ENCODE measurements at places on chromosomes 4 and X. TPM values are rescaled to one million over a fixed set of nuclear protein-coding genes. Genes with fewer than 3 reads are reported as not detected.

The FBXL5 gene
- 56.0 TPM for total RNA-seq

The NALF2 gene
- total RNA-seq: 0.13 TPM

The UGT2A3 gene
- not detected for total RNA-seq

The BEND2 gene
- total RNA-seq: not detected

The BEND4 gene
- 0.26 TPM for total RNA-seq

The GABRG1 gene
- not detected for total RNA-seq

GRCh38 chr4:76658231-76659102, 223.4 kb downstream of the SHROOM3 start:
- no peak for DNase-seq

DNA sequence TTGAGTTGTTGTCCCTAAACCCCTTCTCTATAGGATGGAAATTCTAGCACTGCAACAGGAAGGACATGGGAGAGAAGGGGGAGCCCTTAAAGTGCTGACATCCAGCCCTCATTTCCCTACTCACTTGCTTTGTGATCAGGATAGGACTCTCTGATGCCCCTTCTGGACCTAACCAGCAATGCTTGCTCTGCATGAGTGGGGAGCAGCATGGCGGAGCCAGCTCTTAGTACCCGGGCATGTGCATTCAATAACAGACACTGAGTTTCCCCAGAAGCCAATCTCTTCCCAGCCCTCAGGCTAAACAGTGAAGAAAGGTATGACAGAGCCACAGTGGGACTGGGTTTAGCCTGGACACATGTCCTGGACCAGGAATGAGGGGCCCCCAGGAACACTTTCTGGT, 14.0 kb downstream of the SOD3 start:
- DNase-seq: no peak

DNA sequence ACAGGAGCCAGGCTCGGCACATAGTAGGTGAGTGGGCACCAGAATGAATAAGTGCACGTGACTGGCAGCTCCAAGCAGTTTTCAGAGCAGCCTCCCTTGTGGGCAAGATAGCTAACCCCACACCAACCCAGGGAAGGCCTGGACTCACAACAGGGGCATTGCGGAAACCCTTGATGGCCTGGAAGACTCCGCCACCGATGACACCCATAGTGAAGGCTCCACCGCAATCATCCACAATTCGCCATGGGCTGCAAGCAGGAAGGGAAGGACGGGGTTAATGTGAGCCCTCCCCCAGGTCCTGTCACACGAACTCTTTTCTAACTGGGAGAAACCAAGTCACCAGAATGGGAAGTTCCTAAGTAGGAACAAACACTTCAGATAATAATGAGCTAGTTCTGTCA, 957 bp downstream of the TIMM17B start:
- no peak for DNase-seq

- DNase-seq: no peak
These were observed 423.4 kb downstream of the PDHA2 start for GRCh38 chr4:96263291-96263690.

DNA sequence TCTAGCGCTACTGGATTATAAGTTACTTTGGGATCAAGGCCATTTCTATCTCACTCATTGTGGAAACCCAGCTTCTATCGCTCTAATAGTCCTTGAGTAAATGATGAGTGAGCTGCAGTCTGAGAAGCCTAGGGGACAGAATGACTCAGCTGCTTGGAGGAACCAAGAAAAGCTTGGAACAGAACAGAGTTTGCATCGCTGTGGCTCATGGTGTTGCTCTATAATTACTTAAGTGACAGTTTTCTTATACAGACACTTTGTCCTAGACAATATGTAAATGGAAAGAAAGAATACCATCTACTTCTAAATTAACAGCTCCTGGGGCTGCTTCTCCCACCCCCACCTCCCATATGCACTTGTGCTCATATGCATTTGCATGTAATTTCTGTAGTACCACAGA, 156.9 kb downstream of the SLIT2 start:
- DNase-seq: no peak

- DNase-seq: no peak
These were observed 3.1 kb upstream of the SH3TC1 start for GRCh38 chr4:8195841-8196458.

- no peak for DNase-seq
These were observed 2.3 kb downstream of the SH3TC1 start for GRCh38 chr4:8201321-8201781.

DNA sequence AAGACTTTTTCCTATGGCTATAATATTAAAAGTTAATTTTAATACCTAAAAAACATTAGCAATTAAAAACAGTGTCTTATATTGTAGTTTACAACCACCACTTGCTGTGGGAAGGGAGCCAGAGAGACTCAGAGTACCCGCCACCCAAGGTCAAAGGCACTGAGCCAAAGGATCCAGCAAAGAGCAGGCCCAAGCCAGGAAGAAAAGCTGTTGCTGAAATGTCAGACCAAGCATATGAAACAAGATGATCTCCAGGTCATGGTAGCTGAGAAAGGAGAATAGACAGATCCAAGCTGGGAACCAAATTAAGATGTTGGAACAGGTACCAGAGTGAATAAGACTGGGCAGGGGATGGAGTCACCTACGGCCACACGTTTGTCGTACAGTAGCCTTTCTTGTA, 18.8 kb upstream of the ATOH1 start:
- no peak for DNase-seq

- DNase-seq: no peak
These were observed 115.1 kb downstream of the LARP7 start for GRCh38 chr4:112752061-112752460.

GRCh38 chr4:14399848-14400247, 602.4 kb upstream of the CPEB2 start:
- DNase-seq: no peak

DNA sequence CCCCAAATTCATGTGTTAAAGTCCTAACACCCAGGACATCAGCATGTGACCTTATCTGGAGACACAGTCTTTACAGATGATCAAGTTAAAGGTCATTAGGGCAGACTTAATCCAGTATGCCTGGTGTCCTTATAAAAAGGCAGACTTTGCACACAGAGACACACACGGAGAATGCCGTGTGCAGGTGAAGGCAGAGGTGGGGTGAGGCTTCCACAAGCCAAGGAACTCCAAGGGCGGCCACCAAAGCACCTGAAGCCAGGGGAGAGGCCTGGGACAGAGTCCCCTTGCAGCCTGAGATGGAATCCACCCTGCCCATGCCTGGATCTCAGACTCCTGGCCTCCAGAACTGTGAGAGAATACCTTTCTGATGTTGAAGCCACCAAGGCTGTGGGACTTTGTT, 26.1 kb upstream of the SORCS2 start:
- no peak for DNase-seq

GRCh38 chrX:83416273-83416672, 91.8 kb upstream of the POU3F4 start:
- no peak for DNase-seq

DNA sequence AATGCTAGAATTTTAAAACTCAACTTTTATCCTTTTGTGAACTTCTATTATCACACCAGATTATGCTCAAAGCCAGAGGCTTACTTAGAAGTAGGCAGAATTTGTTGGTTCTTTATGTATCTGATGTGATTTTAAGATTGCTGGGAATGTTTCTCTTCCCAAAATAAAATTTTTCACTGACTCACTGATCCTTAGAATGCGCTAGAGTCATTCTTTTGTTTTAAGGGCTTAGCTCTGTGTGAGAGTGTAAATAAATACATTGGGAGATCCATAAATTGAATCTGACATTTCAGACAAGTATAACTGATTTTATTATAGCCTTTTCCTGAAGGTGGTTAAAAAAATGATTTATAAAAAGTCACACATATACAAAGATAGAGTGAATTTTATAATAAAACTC, 101.3 kb downstream of the LARP1B start:
- no peak for DNase-seq

DNA sequence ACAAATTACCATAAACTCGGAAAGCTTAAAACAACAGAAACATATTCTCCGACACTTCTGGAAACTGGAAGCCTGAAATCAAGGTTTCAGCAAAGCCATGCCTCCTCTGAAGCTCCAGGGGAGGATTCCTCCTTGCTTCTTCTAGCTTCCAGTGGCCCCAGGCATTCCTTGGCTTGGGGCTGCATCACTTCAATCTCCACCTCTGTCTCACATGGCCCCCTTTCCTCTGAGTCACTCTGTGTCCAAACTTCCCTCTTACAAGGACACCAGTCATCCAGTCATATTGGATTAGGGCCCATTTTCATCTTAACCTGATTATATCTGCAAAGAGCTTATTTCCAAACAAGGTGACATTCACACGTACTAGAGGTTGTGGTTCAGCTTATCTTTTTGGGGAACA, 17.3 kb downstream of the PARM1 start:
- DNase-seq: no peak
